ENCODE measurements at places on chromosomes 7 and 10.

DNA sequence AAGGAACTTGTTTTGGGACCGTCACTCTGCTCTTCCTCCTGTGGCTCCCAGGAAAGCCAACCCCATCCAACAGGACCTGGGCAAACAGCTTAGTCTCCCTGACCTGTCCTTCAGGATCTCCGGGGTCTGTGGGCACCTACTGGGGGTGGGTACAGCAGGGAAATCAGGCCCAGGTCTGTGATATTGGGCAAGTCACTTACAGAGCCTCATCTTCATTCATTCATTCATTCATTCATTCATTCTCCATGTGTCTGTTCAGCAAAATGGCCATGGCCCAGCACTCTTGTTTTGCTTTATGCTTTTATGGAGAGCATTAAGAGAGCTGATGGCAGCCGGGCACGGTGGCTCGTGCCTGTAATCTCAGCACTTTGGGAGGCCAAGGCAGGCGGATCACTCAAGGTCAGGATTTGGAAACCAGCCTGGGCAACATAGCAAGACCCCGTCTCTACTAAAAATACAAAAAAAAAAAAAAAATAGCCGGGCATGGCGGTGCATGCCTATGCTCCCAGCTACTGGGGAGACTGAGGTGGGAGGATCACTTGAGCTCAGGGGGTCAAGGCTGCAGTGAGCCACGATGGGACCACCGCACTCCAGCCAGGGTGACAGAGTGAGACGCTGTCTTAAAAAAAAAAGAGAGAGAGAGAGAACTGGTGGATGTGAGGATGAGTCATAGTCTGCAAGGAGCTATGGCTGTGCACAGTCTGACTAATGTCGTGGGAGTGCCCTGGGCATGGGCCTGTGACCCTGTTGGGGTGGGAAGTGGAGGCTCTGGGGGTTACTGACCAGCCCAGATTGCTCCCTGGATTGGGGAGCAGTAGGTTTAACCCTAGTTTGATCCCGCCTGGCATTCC lies 54.3 kb downstream of the CLIP2 start:
- DNase-seq = no peak

DNA sequence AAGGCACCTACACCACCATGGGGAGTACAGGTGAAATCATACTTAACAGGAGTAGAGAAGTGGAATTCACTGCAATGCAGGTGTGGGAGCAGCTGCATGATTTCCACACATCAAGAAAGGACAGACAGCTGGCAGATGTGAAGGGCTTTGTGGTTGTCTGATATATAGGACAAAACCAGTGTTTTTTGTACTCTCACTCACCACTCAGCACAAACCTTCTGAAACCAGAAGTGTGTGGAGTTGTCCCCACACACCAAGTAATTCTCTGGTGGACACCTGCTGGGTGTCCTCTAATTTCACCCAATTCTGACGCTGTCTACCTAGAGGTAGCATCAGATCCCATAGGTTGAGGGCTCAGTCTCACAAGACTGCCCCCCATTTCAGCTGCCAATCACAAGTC lies 327.7 kb upstream of the KMT2E start:
- DNase-seq = no peak

- no peak for DNase-seq
These were observed 227.4 kb downstream of the PRKG1 start for GRCh38 chr10:51301644-51302043.

DNA sequence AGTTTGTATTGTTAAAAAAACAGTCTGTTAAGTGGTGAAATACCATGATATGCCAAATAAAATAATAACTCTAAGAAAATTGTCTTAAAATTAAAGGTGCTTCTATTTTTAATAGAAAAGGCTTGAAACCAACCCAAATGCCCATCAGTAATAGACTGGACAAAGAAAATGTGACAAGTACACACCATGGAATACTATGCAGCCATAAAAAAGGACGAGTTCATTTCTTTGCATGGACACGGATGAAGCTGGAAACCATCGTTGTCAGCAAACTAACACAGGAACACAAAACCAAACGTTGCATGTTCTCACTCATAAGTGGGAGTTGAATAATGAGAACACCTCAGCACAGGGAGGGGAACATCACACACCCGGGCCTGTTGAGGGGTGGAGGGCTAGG lies 7.1 kb downstream of the CNTNAP2 start:
- DNase-seq = no peak

- DNase-seq = no peak
These were observed 590.6 kb upstream of the C7orf33 start for GRCh38 chr7:147999962-148000361.

DNA sequence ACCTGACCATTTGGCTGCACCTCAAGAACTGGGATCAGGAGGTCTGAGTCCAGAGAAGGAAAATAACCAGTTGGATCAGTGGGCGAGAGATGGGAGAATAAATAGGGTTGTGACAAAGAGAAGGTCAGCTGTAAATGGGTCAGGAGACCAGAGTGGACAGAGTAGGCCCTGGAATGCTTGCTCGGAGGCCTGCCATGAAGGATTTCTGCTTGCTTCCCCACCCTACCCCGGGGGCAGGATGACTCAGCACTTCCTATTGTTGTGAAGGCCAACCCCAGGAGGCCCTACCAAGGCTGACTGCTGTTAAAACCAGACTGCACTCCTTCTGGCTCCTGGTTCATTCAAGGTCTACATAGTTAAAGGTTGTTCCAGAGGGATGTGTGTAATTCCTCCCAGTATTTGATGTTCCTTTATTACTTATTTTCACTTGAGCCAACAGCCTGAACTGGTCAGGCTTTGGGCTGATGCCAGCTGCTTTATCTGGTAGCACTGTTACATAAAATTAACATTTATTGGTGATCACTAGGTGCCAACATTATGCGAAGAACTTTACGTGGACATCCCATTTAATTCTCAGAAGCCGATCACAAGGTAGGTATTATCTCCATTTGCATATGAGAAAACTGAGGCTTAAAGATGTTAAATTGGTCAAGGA lies 27.3 kb upstream of the IFRD1 start:
- DNase-seq = peak; percentile 53

DNA sequence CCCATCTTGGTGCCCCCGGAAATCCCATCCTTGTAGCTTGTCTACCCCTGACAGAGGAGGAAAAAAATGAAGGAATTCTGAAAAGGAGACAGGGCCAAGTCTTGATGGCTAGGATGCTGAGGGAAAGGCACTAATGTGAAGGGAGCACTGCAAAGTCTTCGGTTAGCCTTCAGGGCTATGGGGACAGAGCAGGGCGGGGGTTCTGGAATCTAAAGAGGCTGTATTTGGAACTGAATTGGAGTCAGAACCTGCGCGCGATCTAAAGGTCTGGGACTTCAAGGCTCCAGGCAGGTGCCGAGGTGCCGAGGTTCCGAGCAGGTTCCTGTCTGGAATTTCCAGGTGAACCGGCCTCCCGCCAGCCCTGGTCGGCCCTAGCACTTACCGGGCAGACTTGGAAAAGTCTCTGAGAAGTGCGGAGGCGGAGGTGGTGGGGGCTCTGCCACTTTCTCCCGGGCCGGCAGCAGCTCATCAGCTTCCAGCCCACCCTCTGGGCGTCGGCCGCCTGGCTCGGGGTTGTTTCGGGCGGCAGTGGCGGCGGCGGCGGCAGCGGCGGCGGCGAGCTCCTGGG lies 781 bp downstream of the GBX1 start:
- DNase-seq = no peak

DNA sequence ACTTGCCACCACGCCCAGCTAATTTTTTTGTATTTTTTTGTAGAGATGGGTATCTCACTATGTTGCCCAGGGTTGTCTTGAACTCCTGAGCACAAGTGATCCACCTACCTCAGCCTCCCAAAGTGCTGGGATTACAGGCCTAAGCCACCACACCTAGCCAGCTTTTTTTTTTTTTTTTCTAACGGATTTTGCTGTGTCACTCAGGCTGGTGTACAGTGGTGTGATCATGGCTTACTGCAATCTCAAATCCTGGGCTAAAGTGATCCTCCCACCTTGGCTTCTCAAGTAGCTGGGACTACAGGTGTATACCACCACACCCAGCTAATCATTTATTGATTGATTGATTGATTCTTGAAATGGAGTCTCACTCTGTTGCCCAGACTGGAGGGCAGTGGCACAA lies 106.0 kb upstream of the TRIM24 start:
- no peak for DNase-seq

GRCh38 chr10:80090121-80090520 lies 11.7 kb downstream of the TMEM254 start:
- DNase-seq = no peak

- no peak for DNase-seq
These were observed 53.8 kb downstream of the PROSER2 start for GRCh38 chr10:11876805-11877590.

DNA sequence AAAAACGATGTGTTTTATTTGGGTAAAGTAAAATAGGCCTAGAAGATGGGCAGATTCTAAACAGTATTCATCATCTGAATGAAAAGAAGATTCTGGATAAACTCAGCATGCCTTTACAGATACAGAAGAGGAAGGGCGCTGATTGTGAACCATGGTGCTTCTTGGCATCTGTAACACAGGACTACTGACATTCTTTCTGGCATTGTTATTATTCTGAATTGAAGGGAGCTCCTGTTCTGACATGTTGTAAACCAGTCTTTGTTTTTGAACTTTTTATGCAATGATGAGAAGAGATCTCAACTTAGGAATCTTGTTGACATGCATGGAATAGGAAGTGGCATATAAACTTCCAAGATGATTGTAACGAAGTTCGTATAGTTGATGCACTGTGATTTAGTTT lies 13.5 kb downstream of the RPA3 start:
- DNase-seq = no peak

- DNase-seq = no peak
These were observed 142.2 kb upstream of the HDAC9 start for GRCh38 chr7:18353339-18353738.

DNA sequence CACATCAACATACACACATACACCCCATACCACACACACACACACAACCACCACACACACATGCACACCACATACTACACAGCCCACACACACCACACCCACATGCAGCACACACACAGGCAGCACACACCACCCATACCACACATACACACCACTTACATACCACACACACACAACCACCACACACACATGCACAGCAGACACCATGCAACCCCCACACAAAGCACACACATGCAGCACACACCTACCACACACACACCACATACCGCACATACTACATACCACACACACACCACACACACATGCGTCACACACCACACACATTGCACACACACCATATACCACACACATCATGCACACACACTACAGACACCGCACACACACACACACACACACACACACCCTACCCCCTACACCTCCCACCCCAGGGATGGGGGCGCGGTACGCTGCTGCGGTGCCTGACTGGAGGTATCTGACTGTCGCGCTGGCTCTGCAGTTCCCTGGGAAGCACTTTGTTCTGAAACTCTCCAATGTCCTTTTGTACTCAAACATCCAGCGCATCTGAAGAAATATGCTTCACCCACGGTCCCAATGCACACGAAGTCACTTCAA lies 5.4 kb upstream of the TRPV6 start:
- no peak for DNase-seq

DNA sequence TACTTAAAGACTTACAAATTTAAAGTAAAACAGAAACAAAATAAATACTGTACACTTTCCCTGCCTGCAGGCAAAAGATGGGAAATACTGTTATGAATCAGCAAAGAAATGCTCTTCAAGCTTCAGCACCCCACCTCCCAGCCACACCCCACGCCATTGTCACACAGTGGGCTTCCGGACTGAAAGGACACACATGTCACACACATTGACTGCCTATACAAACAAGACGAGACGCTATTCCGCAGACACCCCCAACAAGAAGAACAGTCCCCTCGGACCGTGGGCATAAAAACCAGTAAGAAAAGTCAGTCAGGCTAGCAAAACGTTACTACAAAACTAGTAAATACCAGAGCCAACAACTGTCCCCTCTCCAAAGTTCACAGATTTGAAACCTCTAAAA lies 22.2 kb upstream of the PARP12 start:
- peak; percentile 89 for DNase-seq

GRCh38 chr10:52256832-52257691 lies 57.0 kb upstream of the DKK1 start:
- no peak for DNase-seq

GRCh38 chr10:8229153-8229552 lies 174.7 kb downstream of the GATA3 start:
- peak; percentile 58 for DNase-seq

DNA sequence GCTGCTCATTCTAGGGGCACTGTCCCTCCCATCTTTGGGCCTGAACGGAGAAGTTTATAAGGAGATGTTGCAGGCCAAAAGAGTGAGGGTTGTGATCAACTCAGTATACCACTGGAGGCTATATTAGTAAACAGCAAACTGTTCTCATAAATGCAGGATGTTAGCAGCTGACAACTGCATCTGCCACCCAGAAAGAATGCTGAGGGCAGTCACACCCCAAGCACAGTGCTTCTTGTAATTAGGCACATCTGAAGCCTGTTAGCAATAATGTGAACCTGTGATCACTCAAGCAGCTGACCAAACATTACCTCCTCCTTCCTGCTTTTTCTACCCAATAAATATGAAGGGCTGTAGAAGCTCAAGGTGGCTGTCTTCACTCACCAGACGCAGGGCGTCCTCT lies 38.4 kb upstream of the ZNF138 start:
- no peak for DNase-seq

DNA sequence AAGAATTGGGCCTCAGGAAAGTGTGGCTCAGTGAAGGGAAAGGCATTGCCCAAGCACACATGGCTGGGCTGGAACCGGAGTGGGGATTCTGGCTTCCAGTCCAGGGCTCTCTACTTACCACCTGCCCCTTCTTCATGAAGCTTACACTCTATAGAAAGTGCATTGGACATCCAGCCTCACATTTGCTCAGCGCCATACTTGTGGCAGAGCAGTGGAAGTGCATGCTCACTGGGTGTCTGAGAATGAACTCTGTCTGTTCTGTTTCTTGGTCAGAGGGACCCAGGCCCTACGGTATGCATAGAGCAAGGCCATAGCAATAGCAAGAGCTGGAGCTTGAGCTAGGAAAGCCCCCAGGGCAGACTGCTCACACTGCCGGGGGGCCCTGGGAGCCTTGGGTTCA lies 1253.5 kb downstream of the TYW1 start:
- DNase-seq = no peak

- no peak for DNase-seq
These were observed 132.6 kb downstream of the USP6NL start for GRCh38 chr10:11478807-11479206.

GRCh38 chr10:16521311-16522016 lies at the start of gene C1QL3:
TSS of gene C1QL3 (minus strand) at chr10:16521879. CDS start at chr10:16521065, 814 bp downstream.
- peak; percentile 52 for DNase-seq

- DNase-seq = no peak
These were observed 20.8 kb upstream of the ZNF800 start for GRCh38 chr7:127413326-127413725.

DNA sequence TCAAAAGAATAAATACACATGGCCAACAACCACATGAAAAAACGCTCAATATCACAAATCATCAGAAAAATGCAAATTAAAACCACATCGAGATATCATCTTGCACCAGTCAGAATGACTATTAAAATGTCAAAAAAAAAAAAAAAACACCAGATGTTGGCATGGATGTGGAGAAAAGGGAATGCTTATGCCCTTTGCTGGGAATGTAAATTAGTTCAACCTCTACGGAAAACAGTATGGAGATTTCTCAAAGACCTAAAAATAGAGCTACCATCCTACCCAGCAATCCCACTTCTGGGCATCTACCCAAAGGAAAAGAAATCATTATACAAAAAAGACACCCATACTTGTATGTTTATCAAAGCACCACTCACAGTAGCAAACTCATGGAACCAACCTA lies 45.0 kb upstream of the DIP2C start:
- DNase-seq = no peak

- DNase-seq = no peak
These were observed 20.4 kb upstream of the LIMK1 start for GRCh38 chr7:74063223-74063641.

GRCh38 chr10:59622320-59623132 lies 87.1 kb downstream of the SLC16A9 start:
- peak; percentile 42 for DNase-seq

All from activated CD8-positive, alpha-beta memory T cell treated with anti-CD3 and anti-CD28 coated beads, Interleukin-2, amount 10 ng/mL, durations not matched to agents 7 days and 5 days (primary cell).